ENCODE measurements at places on chromosomes 12 and 14. TPM values are rescaled to one million over a fixed set of nuclear protein-coding genes. Genes with fewer than 3 reads are reported as not detected.

GRCh38 chr12:90682398-90682797 is 272.6 kb downstream of the CCER1 start:
- DNase-seq, result no peak

DNA sequence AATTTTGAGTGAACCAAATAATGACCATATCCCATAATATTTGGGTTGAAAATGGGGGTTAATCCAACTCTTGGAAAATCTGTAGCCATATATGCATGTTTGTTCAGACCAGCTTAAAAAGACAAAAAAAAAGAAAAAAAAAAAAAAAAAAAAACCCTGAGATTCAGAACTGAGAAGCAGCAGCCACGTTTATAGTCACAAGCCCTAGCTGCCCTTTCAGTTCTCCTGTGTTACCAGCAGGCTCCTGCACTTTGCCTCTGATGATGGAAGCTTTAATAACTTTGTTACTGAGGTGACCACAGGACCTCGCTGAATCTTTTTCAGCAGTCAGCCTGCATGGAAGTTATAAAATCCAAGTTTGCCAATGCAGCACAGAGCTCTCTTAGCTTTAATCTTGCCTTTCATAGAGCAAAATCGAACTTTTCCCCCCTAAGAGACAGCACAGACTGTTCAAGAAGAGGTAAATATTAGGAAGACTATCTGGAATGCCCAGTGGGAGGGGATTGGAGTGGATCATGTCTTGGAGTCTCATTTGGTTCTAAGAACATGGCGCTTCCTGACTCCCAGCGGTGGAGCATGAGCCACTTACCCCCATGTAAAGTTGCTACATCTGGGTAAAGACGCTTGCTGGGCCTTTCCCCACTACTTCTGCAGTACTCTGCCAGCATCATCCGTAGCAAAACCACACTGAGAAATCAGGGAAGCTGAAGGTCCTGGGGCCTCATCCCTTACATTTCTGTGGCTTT is 20.6 kb downstream of the GNG2 start:
- DNase-seq, result peak; percentile 35

- DNase-seq, result no peak
Measured at GRCh38 chr14:72253503-72253902, 321.3 kb downstream of the RGS6 start.

DNA sequence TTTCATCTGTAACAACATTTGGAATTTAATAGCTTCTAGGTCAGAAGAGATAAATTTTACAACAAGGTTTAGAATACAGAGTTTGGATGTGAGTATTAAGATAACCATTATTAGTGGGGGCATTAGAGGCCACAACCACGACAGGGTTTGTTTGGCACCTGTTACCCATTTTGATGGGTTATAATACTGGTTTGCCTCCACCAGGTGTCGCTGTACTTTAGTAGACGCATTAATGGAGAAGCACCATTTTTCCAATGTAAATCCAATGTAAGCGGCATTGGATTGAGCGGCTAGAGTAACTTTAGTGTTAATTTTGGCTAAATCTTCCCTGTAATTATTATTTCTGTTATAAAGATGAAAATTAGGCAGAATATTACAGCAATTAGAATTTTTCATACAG is 136.2 kb downstream of the SLCO1B3 start:
- DNase-seq, result no peak

DNA sequence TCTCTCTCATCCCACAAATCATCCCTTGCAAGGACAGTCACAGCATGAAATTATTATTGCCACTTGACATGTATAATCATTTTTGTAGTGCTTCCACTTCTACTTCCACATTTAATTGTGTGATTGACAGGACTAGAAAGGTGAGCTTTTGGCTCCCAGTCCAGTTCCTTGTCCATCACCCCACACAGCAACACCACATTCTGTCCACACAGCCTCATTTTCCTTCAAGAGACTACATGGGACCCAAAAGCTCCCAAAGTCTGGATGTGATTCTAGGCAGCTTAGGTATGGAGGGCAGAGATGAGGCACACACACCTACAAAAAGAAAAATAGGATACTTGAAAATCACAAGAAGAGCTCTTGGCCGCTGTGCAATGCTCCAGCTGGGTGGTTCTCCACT is 366.3 kb downstream of the DPF3 start:
- no peak for DNase-seq

- no peak for DNase-seq
Measured at GRCh38 chr14:60989599-60989998, 8.6 kb downstream of the SLC38A6 start.

DNA sequence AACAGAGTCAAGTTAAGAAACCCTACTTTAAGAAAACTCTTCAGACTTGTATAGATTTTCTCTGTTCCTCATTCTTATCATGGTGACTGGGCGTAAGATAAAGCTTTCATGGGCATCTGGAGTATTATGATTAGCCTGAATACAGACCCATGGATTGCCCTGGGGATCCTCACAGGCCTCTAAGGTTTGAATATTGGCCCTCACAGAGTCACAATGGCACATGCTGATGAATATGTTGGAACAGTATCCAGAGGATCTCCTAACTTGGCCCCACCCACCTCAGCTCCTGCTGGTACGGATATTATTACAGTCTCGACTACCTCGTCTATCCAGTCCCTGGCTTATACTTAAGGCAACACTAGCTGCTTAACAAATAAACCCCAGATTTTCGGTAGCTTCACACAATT is 8.1 kb downstream of the OSBPL8 start:
- DNase-seq, result no peak

- no peak for DNase-seq
Measured at GRCh38 chr12:127722611-127723010, 544.4 kb upstream of the TMEM132C start.

- no peak for DNase-seq
Measured at GRCh38 chr12:96218989-96219678, 25.0 kb downstream of the ELK3 start.

GPR132 gene
- 3.0 TPM for total RNA-seq

- no peak for DNase-seq
Measured at GRCh38 chr12:9134981-9135628, 19.4 kb upstream of the A2M start.

C14orf132 gene
- total RNA-seq, result 60.7 TPM

DNA sequence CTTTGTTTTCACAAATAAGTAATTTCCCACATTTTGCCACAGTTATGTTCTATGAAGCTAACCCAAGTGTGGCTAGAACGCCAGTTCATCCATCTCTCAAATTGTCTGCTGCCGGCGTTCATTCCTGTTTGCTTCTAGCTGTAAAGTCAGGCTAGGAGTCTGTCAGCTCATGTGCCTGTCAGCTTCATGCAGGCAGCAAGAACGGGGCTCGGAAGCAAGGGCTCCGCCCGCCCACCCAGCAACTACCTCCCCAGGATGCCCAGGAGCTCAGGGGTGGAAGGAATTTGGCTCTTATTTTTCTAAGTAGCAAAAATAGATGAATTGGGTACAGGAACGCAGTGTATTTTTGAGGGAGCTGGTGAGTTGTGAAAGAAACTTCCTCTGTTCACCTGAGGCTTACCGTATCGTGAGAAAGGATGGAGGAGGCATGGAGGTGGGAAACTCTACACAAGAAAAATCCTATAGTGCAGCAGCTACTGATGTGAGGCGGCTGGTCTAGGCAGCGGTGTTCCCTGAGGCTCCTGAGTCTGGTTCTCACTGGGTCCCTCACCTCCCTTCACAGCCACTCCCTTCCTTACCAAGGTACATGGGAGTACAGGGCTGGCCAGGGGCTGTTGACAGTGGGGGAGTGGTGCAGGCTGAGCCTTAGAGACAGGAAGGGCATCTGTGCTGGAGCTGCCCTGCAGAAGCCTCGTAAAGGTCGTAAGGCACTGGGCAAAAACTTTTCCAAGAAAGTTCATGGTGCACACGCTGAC is 54.5 kb upstream of the AMN start:
- peak; percentile 34 for DNase-seq

GRCh38 chr14:23056145-23056955 is 970 bp downstream of the CDH24 start:
- DNase-seq, result peak; percentile 43

DNA sequence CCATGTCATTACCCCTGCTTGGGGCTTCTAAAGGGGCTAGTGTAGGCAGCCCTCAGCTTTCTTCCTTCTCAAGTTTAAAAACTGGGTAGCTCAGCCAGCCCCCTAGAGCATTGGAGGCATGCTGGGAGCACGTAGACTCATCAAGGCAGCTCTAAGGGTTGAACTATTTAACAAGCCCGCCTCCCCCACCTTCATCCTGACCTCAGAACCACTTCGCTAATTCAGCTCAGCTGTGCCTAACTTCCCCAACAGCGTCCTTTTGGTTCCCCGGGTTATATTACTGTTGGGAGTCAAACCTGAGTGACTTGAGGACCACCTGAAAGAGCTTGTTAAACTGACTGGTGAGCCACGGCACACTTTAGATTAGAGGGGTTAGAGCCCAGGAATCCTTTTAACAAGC is 30.1 kb downstream of the MAX start:
- no peak for DNase-seq

DNA sequence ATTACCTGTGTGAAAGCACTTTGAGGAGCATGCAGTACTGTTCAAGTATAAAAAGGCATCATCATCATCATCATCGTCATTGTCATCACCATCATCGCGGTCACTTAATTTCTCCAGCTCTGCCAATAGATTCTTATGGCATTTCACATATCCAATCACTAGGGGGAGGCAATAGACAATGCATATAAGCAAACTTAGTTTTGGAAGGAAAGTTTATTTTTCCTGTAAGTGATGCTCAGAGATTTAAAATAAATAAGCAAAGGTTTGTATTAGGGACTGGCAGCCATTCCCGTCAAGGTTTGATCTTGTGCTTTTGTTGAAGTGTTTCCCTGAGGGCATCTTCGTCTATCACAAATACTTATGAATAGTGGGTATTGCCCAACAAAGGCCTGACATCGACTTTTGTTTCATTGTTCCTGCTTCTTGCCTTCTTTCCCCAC is 127.4 kb downstream of the KTN1 start:
- no peak for DNase-seq

- no peak for DNase-seq
Measured at GRCh38 chr12:87794854-87795253, 234.3 kb downstream of the C12orf50 start.

- peak; percentile 68 for DNase-seq
Measured at GRCh38 chr12:49347311-49348193, 864 bp downstream of the DNAJC22 start.

DNA sequence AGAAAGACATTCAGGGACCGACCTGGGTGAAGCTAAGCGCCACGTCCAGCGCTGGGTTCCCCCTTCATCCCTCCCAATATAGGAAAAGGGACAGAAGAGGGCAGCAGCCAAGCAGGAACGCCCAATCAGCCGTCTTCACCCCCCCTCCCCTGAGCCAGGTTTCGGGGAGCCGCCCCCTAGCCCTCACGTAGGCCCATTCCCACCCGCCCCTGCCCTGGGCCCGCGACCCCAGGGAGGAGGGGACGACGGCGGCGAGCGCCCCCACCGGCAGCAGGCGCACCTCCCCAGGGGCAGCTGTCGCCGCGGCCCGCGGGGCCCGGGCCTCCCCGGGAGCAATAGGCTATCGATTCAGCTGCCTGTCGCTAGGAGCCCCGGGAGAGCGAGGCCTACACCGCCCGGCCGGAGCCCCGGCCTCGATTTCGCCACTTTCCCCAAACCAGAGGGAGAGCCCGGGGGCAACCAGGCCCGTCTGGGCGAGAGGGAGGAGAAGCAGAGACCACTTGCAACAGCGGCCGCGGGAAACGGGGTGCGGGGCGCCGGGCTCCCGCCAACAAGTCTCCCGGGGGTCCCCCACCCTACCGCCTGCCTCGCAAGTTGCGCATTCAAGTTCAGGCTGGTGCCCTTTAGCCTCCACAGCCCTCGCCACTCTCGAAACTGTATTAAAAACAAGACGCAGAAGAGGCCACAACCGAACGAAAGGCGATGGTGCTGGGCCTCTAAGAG is 1.3 kb downstream of the DCAF5 start:
- DNase-seq, result peak; percentile 96

- no peak for DNase-seq
Measured at GRCh38 chr12:76706101-76706500, 57.8 kb upstream of the ZDHHC17 start.

DNA sequence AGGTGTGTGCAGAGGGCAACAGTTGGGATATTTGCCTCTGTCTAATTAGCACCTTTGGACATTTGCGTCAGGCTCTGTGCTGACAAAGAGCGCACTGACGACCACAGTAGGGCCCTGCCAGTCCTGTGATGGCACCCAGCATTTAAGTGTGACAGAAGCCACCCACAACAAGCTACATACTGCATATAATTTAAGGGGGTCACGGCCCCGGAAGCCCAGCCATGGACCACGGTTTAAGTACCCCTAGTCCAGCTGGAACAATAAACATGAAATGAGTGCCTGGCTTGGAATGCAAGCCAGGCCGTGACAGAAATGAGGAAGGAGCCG is 16.8 kb upstream of the DYNC1H1 start:
- DNase-seq, result no peak

GRCh38 chr14:22375321-22375930 is 213.6 kb downstream of the DAD1 start:
- DNase-seq, result no peak

GRCh38 chr12:47800582-47800981 is 19.1 kb downstream of the HDAC7 start:
- DNase-seq, result no peak

DNA sequence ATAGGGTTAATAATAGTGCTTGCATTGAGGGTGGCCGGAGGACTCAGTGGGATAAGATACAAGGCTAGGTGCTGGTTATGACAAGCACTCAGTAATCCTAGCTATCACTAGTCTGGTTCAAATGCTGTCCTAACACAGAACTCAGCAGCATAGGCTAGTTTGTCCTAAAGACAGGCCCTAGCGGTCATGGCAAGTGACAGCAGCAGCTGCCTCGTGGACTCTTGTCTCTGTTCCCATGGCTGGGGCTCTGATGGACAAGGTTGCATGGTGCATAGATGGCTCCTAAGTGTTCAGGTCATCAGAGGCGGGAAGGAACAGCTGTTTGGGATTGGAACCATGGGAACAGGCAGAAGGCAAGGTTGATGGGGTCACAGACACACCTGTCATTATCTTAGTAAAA is 42.4 kb upstream of the IGF1 start:
- DNase-seq, result no peak

LRP6 gene
- total RNA-seq, result 136 TPM

- peak; percentile 58 for DNase-seq
Measured at GRCh38 chr14:31059152-31059924, 33.2 kb upstream of the STRN3 start.

DNA sequence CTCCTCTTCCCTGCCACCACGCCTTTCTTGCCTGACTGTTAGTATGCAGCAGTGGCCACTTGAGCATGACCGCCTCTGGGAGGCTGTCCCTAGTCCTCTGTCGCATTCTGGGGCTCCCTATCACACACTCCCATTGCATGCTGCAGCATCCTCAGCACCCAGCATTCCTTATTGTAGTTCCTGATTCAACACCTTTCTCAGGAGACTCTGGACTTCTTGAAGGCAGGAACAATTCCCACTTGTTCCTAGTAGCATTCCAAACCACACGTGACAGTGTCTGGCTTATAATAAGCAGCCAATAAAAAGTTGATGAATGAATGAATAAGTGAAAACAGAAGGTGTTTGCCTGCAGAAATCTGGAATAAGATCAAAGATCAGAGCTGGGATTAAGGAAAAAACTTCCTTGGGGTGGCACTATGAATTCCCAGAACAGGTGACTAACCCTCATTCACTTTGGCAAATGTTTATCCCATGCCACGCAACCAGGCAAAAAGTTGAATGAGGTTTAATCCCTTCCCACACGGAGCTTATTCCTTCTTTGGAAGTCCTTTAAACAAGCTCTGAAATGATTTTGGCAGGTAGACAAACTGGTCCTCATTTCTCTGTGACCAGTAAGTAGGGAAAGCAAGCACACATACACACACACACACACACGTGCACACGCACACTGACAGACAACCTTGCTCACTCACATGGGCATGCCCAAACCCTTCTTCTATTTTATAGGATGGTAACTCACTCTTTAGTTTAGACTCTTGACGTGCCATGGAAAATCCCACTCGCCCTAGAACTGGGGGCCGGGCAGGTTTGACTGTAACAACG is 26.5 kb downstream of the NTF3 start:
- no peak for DNase-seq

- no peak for DNase-seq
Measured at GRCh38 chr12:103958621-103959020, 7.1 kb upstream of the TDG start.
